Fibroblast of villous mesenchyme (primary cell): ENCODE measurements at places on chromosomes 4 and X.
A peak's percentile ranks its signal among the peaks of the same experiment; 100 is the strongest.

- DNase-seq, result no peak
Observed at GRCh38 chr4:180932370-180933001, 1310.7 kb upstream of the TENM3 start.

- DNase-seq, result no peak
Observed at GRCh38 chrX:116276261-116276660, 105.7 kb downstream of the AGTR2 start.

- no peak for DNase-seq
Observed at GRCh38 chrX:10828640-10829039, 208.3 kb upstream of the MID1 start.

GRCh38 chr4:183411291-183411861 lies 33.1 kb upstream of the CDKN2AIP start:
- DNase-seq, result no peak

GRCh38 chrX:19410259-19410658 lies 66.5 kb downstream of the PDHA1 start:
- no peak for DNase-seq

DNA sequence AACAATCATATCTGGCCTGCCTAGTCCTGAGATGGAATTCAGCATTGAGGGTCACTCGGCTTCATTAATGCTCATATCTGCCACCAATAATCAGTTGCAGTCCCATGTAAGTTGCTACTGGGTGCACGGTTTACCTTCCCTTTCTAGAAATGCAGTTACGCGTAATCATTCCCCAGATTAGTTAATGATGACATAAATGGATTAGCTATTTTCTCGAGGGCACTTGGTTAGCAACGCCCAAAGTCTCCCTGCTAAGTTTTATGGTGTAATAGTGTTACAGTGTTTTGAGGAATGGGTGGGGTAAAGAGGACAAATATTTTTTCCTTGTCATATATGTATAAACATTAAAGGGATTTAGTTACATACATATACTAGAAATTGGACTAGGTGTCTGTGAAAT lies 118.8 kb downstream of the MID1 start:
- DNase-seq, result no peak

GRCh38 chr4:56859841-56860240 lies 38.3 kb upstream of the SPINK2 start:
- no peak for DNase-seq

DNA sequence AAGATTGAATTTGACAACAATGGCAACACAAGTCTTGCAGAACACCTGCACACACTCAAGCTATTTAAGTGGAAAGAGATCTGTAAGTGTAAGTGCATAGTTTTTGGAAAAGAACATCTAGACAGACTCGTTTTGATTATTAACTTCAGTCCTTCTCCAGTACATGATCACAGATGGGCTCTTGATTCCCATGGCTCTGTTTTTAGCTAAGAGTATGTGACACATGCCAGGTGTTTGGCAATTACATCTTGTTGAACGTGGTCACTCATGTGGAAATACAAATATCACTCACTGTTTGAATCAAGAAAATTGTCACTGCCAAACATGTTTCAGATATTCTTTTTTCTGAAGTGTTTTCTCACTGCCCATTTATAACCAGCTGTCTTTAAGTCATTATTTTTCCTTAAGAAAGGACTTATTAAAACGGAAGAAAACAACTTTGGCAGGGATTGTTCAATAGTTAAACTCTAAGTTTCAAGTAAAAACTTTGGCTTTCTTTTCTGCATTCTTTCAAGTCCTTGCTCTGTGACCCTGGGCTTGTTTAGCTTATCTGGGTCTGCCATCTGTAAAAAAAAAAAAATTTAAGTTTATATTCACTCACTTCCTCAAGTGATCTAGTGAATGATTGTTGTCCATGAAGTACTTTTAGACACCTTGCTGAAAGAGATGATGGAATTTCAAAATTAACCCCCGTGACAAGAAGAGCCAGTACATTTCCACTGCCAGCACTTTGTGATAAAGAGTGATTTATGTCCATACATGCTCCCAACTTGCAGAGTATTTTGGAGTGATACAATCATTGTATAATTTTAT lies 125.4 kb downstream of the ATXN3L start:
- DNase-seq, result peak; percentile 27

GRCh38 chrX:148567779-148568178 lies 67.4 kb downstream of the AFF2 start:
- DNase-seq, result no peak

- no peak for DNase-seq
Observed at GRCh38 chr4:13548059-13548983, 4.0 kb upstream of the NKX3-2 start.

DNA sequence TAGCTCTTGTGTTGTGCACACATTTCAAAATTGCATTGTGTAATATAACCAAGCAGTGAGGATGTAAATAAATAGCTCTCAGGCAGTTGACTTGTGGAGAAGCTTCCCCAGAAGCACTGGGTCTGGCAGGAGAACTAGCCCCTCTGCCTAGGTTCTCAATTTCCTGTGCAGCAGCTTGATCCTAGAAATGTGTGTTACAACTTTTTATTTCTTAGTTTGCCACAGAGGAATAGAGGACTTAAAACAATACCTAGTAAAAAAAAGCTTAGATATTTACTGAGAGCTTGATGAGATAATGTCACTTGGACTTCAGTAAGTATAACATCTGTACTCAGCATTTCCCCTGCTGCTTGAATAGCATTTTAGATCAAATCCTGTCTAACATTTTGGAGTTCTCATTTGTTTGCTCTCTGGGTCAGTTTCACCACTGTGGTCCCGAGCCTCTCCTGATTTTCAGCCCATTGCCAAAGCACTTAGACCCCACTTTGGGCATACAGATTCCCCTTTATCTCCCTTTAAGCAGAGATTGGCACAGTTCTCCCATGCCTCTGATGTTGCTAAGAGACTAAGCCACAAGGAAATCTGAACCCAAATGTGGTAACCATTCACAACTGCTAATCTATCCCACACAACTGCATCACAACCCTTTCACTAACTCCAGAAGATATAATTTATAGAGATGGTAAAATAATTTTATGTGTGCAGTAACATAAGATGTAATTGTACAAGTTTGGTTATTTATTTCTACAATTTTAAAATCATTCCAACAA lies 98.2 kb upstream of the NRK start:
- no peak for DNase-seq

DNA sequence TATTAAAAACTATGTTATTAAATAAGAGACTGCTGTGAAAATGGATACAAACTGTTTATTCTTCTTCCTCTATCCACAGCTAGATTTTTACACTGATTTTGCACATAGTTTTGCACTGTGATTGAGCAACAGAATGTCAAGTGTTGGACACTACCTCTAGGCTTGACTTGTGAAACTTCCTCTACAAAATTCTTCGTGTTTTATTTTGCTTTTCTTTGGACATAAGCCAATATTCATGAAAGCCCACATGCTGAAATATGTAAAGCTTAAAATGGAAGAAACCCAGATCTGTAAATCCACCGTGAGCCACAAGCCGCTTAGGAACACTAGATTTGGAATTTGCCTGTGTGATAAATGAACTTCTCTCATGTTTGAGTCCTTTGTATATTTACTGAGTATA lies 849.4 kb downstream of the FSTL5 start:
- DNase-seq, result no peak

DNA sequence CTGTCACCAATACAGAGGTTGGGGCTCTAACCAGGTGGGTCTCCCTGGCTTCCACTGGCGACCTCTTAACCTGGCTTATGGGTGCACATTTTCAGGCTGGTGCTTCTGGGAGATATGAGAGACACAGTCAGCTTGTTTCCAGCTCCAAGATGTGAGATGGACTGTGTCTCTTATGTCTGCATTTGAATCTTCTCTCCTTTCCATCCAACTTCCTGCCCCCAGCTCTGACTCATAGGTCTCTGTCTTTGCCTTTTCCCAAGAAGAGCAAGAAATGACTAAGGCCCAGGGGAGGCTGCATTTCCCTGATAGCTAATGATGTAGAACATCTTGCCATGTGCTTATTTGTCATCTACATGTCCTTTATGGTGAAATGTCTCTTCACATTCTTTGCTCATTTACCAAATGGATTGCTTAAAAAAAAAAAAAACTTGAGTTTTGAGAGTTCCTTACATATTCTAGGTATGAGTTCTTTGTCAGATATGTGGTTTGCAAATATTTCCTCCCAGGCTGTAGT lies 3.2 kb upstream of the UXT start:
- DNase-seq, result peak; percentile 92

GRCh38 chr4:52311464-52312125 lies 260.5 kb downstream of the SPATA18 start:
- no peak for DNase-seq
